ENCODE measurements at places on chromosomes 2 and 18.

DNA sequence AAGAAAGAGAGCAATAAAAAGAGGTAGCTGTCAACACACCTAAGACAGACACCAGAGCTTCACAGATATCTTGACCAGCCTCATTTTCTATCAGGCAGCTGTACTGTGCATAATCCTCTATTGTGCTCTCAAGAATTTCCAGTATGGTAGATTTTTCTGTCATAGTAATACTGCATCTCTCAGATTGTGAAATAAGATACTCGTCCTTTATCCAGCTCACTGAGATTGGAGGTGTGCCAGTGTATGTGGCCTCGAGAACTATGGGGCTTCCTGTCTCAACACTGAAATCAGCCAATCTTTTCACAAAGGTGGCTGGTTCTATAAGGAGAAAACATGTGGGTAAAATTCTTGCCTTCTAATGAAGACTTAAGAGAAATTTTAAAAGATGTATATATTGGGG lies 88.9 kb downstream of the TTN start:
- no peak for DNase-seq

DNA sequence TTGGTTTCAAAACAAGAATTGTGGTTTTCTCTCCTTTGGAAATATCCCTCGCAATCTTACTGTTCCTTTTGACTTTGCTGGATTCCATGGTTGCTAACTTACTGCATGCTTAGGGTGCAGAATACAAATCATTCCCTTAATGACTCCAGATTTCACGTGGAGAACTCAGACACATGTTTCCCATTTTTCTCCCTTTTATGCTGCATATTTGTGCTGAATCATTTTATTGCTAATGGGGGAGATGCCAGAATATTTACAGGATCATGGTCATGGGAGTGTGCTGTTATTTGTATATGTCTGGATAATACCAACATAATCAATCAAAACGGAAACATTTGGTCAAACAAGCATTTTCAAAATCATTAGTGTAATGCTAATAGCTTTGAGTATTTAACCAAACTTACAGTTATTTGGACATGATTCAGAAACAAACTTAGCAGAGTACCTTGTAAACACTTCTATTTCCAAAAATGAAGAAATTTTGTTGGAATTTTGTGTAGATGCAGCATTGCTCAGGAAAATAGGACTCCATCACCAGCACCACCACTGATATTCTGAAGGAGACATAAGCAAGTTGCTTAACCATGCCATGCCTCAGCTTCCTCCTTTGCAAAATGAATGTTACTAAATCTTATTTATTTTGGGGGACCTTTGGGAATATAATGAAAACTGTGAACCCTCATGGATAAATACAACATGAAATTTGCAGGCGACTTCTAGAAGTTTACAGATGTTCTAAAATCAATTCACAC lies 122.5 kb upstream of the RND3 start:
- no peak for DNase-seq

GRCh38 chr2:114495046-114495445 lies 52.6 kb downstream of the DPP10 start:
- DNase-seq: no peak

DNA sequence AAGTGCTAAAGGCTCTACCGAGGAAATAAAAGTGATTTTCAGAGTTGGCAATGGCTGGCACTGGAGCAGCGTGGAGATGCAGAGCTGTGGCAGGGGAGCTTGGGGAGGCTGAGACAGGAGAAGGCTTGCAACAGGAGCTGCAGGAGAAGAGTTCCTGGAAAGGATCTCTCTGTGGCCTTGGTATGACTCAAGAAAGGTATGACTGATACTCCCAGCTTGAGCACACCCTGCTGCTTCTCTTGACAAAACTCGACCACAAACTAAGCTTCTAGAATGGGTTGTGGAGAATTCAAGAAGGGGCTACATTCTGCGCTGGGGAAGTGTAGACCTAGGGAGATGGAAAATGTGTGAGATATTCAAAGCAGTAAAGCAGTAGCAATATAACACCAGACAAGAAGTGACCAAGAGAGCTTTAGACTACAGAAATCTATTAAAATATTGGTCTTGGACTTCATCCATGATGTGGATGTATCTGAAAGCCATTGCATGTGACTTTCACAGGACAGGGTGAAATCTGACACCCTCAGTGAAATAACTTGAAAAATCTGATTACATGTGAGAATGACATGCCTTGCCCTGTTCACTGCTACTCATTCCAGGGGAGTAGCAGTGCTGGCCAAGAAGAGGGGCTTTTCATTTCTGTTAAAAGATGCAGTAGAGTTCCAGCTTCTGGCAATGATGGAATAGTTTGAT lies 41.5 kb downstream of the SUCLG1 start:
- DNase-seq: no peak

- DNase-seq: no peak
Observed at GRCh38 chr2:100213595-100213994, 71.2 kb upstream of the AFF3 start.

GRCh38 chr2:137050949-137051348 lies 285.6 kb downstream of the THSD7B start:
- DNase-seq: no peak

DNA sequence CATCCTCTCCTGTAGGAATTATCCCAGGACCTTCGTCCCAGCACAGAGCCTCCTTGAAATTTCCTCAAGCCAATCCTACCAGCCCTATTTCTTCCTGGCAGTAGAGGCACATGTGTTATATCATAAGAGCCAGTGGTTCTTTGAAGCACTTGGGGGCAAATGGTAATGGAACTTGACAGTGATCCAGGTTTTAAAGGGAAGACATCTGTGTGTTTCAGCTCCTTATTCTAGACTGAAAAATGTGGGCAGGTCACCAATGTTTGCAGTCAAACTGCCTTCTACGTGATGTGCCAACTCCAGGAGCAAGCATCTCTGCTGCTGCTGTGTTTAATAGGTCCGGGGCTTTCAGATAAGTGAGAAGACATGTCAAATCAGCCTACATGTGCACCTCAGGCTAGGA lies 157.1 kb downstream of the GALNT14 start:
- no peak for DNase-seq

DNA sequence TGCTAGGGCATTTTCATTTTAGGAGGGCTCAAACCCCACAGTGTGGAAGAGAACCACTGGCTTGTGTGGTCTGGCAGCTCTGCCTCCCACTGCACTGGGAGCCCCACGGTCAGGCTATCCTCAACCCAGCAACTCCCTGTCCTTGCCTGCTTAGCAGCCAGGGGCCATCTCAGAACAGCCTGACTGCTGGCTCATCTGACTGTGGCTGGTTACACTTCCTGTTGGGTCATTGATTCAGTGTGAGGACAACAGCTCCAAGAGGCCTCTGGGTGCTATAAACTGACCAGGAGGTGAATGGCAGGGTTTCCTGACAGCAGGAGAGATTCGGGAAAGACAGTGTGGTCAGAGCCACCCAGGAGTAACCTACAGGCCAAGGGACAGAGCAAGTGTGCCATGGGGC lies 40.1 kb downstream of the AMER3 start:
- no peak for DNase-seq

GRCh38 chr2:34604164-34604563 lies 1005.1 kb upstream of the FAM98A start:
- no peak for DNase-seq

- no peak for DNase-seq
Observed at GRCh38 chr2:95047629-95048510, 22.4 kb downstream of the MAL start.

- no peak for DNase-seq
Observed at GRCh38 chr2:60551240-60552077, 2.0 kb downstream of the BCL11A start.

GRCh38 chr2:24123922-24124580 lies 782 bp downstream of the FAM228B start:
- no peak for DNase-seq

GRCh38 chr18:75533209-75533608 lies 105.7 kb upstream of the SMIM21 start:
- no peak for DNase-seq

- DNase-seq: no peak
Observed at GRCh38 chr2:165070076-165070475, 114.8 kb upstream of the SLC38A11 start.

DNA sequence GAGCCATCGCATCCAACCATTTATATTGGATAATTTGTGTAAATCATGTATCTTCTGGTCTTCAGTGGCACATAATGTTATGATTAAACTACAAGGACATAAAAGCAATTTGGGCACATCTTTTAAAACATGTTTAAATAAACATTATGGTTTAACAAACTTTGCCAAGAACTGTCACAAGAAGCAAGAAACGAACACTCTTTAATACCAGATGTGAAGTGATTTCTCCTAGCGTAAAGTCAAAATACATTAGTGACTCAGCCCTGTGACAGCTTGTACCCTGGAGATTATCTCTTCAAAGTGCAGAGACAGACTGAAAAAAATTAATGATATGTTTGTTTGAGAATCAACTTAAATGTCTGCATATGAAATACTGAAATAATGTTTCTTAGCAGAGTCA lies 39.9 kb downstream of the DSEL start:
- no peak for DNase-seq

- no peak for DNase-seq
Observed at GRCh38 chr2:189791338-189792042, 7.2 kb downstream of the PMS1 start.

- DNase-seq: no peak
Observed at GRCh38 chr2:85540133-85540648, 1.2 kb downstream of the MAT2A start.

DNA sequence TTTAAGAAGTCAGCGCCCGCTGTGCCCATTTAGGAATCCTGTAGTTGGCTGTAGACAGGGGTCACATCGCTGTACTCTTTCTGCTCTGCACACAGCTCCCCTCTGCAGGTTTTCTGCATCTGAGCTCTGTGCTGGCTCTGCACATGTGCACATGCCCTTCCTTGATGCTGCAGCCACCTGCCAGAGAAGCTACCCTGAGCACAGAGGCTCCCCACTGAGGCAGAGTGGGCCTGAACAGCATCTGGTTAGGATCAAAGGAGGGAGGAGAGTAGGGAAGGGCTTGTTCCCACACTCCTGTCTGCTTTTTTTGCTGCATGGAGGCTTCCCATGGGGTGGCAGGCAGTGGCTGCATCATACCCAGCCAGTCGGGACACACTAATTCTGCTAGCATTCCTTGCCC lies 238.9 kb downstream of the FHOD3 start:
- no peak for DNase-seq

GRCh38 chr2:234421-234820 lies 29.4 kb downstream of the SH3YL1 start:
- no peak for DNase-seq

DNA sequence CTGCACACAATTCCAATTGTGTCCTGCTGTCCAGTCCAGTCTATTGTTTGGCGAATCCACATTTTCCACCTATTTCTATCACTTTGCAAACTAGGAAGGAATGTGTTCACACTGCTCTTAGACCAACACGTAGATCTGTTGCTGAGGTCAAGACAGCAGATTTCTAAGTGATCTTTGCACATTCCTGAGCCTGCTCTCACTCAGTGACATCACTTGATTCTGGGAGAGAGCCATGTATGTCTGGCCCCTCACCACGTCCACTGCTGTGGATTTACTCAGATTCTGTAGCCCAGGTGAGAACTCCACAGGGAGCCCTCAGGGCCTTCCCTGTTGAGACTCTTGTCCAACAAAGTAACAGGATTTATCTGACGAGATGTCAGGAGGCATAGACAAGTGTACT lies 317.2 kb downstream of the TSN start:
- DNase-seq: no peak

Measured in iPS DF 6.9 (cell line).